ENCODE measurements at places on chromosomes 16 and 17.

GRCh38 chr17:41529491-41529915 lies 1.4 kb upstream of the KRT19 start:
- no peak for DNase-seq

GRCh38 chr17:74713171-74713755 lies 540 bp upstream of the CD300LF start:
- no peak for DNase-seq

- no peak for DNase-seq
These were observed 9.2 kb upstream of the CISD3 start for GRCh38 chr17:38720941-38721340.

- no peak for DNase-seq
These were observed 57.4 kb downstream of the EMP2 start for GRCh38 chr16:10522966-10523365.

GRCh38 chr17:16349431-16349830 lies 3.8 kb downstream of the CENPV start:
- DNase-seq: no peak

DNA sequence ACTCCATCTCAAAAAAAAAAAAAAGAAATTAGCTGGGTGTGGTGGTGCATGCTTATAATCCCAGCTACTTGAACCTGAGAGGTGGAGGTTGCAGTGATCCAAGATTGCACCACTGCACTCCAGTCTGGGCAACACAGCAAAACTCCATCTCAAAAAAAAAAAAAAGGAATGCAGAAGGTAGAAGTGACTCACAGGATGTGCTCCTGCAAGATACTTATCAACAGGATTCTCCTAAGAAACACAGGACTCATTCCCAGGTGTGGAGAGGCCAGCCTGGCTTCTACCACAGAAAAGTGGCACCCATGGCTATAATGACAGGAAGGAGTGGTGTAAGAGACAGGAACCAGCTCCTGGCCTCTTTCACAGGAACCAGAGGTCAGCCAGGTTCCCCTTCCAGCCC lies 13.8 kb downstream of the ELMO3 start:
- DNase-seq: no peak

- DNase-seq: no peak
These were observed 81.4 kb upstream of the FOXF1 start for GRCh38 chr16:86428729-86429517.

DNA sequence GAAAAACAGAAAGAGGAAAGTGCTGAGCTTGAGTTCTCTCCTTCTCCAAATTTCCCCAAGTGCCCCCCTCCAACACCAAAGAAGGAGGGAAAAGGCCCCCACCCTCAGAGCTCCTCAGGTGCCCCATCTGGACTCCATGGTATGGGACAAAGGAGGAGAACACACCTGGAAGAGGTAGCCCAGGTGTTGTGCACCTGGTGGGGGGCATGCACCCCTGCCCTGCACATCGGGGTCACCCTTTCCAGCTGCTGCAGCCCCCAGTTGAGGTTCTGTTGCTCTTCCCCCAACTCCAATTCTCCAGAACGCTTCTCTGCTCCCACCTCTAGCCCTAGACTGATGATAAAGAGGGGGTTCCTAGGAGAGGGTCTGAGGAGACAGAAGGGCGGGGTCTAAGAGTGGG lies 3.0 kb upstream of the COL1A1 start:
- DNase-seq: no peak

- DNase-seq: no peak
These were observed 2.0 kb upstream of the NDRG4 start for GRCh38 chr16:58497935-58498334.

DNA sequence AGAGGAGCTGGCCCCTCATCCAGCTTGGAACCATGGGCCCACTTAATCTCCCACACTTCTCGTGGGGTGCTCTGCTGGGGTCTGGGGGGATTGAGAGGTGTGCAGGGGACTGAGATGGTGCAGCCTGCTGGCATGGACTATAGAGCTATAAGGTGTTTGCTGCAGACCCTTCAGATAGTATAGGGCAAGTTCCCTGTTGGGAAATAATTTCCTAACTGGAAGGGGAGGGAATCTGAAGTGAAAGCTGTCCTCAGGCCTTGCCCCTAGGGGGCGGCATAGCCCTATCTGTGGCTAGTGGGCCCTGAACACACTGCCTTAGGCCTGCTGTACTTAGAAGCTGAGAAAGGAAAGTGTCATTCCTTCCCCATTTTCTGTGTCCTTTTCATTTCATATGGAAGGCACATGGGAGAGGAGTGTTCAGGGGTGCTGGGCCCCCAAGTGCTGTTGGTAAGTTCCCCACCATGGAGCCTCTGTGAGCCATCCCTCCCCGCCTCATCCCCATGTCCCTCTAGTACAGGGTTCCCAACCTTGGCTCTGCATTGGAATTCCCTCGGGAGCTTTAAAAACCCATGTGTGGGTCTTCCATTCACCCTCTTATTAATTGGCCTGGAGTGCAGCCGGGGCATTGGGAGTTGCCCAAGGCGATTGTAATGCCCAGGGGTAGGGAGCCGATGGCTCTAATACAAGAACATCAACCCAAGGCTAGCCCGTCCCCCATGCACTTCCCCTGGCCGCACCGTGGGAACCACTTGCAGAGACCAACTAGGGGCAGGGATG lies 19.7 kb downstream of the GOSR2 start:
- peak; percentile 23 for DNase-seq

- no peak for DNase-seq
These were observed 20.3 kb downstream of the DYNC1LI2 start for GRCh38 chr16:66731101-66731500.

GRCh38 chr17:77319211-77320043 lies 178.7 kb downstream of the SEC14L1 start:
- no peak for DNase-seq

DNA sequence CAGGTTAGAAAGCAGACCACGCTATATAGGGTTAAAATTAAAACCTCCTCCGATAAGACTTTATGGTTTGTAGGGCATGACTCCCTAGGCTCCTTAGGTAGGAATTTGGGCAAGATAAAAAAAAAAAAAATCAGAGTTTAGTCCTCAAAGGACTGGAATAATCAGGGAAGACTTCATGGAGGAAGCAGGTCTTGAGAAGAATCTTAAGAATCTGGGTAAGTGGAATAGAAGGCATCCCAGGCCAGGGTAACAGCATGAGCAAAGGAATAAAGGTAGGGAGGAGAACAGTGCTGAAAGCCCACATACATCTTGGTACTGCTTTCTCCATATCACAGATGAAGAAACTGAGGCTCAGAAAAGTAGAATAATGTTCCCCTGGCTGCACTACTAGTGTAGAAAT lies 15.4 kb downstream of the SLC46A1 start:
- DNase-seq: no peak

GRCh38 chr16:81520151-81520470 lies 75.5 kb downstream of the CMIP start:
- no peak for DNase-seq

GRCh38 chr17:57086069-57086930 lies 1.3 kb downstream of the AKAP1 start:
- DNase-seq: no peak

DNA sequence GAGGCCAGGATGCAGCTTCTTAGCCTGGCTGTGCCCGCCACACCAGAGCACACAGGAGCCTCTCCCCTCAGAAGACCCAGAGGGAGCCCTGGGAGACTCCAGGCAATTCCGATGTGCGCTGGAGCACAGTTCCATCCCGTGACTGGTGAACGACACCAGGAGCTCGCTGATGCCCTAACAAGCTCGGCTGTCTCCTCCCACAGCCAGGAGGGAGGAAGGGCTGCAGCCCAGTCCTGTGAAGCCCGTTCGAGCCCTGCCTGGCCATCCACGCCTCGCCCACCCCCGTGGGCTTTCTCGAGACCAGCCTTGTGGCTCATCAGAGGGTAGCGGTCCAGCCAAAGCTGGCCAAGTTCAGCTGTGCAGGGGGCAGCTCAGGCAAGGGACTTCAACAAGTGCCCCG lies 21.8 kb upstream of the RASD1 start:
- DNase-seq: no peak

DNA sequence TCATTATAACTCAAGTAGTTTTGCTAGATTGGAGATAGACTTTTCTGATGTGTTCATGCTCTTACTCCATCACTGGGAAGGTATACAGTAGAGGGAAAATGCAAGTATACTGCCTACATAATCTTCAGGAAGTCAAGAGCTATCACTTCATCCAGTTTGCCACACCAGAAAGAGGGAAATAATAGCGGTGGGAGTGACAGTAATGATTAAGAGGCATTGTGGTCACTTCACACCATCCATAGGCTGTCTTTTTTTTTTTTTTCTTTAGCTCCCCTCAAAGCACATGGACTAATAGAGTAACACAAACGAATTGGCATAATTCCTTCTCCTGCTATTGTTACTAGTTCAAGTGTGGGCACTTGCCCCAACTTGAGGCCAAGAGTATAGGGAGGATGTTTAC lies 28.4 kb upstream of the HLF start:
- DNase-seq: peak; percentile 4

DNA sequence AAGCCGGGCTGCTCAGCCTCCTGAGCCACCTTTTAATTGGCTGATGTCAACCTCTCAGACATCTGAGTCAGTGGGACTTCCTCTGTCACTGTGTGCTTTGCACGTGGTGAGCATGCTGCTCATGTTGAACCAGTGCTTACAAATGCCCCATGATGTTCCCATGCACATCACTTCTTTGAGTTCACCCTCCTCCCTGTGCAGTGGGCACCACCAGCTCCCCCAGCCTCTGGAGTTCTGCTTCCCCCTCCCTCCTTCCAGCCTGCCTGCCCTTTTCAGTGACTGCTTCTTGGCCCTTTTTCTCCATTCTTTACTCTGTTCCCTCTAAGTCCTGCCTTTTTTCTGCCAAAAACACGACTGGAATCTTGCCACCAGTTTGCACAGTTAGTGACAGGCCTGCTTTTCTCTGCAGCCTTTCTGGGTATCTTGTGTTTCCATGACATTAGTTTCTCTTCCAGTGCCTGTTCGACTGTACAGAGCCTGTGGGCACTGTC lies 41.6 kb downstream of the USP10 start:
- no peak for DNase-seq

DNA sequence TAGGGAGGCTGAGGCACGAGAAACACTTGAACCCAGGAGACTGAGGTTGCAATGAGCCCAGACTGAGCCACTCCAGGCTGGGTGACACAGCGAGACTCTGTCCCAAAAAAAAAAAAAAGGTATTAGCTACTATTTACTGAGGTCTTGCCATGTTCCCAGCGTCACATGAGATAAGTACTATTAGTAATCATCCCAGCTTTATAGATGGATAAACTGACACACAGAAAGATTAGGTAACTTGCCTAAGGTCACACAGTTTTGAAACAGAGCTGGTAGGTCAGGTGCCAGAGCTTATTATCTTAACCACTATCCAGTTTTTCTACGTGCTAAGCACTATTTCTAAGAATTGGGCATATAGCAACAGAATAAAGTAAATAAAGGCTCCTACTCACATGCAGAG lies 51.6 kb downstream of the TEX14 start:
- no peak for DNase-seq
